ENCODE measurements at places on chromosomes 5 and 9.
A peak's percentile ranks its signal among the peaks of the same experiment; 100 is the strongest.

DNA sequence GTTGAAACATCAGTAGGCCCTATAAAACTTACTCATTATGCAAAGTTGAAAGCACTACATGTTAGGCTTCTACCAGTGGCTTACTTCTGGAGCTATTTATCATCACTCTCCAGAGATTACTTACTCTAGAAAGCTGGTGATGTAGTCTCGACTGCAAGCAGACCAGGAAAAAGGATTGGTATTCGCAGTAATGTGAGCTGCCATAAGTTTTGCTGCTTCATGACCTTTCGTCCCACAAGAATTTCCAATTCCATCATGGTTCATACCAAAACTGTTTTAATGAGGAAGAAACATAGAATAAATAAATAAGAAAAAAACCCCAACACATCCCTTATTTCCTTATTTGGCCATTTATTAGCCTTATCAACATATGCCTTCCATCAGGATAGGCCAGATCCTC lies 181.9 kb downstream of the ADAMTS6 start:
- H3K27ac ChIP-seq, result no peak overlapping the region
- no peaks in the 10 kb centered on the region for H3K27me3 ChIP-seq
- H3K4me3 ChIP-seq, result no peak overlapping the region
- DNase-seq, result no peak

DNA sequence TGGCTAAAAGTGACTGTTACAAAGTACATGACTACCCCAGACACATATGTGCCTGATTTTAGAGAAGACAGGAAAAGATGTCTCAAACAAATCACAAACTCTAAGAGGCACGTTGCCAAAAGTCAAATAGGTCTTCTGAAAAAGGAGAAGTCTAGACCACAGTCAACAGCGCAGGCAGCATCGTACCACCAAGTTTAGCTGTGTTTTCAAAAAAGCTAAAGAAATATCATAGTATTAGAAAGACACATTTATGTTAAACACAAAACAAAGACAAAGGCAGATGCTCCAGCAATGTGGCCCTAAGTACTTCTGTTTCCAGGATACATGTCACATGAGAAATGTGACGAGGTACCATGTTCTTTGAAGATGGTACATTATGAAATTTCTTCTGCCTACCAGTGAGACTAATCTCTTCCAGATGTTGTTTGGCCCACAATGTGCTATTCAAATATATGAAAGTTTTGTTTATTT lies 43.5 kb downstream of the LPAR1 start:
- DNase-seq, result no peak
- no peak overlapping the region for H3K4me3 ChIP-seq
- H3K27ac ChIP-seq, result no peak overlapping the region
- H3K4me1 ChIP-seq, result no peaks in the 10 kb centered on the region

DNA sequence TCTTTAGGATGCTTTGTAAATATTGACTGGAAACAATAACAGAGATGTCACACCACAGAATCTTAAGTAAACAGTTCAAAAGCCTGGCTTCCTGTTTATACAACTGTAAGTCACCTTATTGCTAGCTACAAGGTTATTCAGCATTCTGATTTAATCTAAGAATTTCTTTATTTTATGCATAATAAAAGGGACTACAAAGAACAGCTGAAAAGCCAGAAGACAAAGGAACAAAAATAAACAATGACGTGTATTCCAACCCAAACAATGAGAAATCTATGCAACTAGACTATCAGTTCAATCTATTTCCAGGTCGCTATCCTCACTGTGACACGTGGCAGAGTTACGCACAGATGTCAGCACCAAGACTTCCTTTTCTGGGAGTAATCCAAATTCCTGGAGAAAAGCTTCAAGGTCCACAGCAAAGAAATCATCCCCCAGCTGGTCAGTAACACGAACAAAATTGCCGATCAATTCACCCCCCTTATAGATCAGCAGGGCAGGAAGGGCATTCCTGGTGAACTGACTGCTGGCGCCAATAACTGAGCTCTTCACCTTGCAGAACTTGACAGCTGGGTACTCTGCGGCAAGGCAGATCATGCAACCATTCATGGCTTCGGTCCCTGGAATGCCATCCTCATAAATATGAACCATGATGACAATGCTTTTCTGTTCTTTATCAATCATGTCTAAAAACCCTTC lies 8.4 kb downstream of the PDCL start:
- no peak overlapping the region for H3K4me3 ChIP-seq
- no peak for DNase-seq
- peaks cover 34% of the 10 kb centered on the region for H3K36me3 ChIP-seq
- peaks cover 38% of the 10 kb centered on the region for H3K4me1 ChIP-seq
- H3K27ac ChIP-seq, result no peak overlapping the region
- no peaks in the 10 kb centered on the region for H3K27me3 ChIP-seq

- H3K36me3 ChIP-seq, result no peaks in the 10 kb centered on the region
- no peak for DNase-seq
- H3K27me3 ChIP-seq, result peaks cover 12% of the 10 kb centered on the region
- no peaks in the 10 kb centered on the region for H3K4me1 ChIP-seq
- H3K27ac ChIP-seq, result no peak overlapping the region
Observed at GRCh38 chr9:88652876-88653275, 117.9 kb downstream of the NXNL2 start.

DNA sequence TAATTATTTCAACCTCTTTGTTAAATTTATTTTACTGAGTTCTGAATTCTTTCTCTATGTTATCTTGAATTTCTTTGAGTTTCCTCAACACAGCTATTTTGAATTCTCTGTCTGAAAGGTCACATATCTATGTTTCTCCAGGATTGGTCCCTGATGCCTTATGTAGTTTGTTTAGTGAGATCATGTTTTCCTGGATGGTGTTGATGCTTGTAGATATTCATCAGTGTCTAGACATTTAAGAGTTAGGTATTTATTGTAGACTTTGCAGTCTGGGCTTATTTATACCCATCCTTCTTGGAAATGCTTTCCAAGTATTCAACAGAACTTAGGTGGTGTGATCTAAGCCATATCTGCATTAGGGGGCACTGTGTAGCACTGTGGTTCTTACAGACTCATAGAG lies 70.2 kb upstream of the SLC27A6 start:
- H3K4me3 ChIP-seq, result no peak overlapping the region
- no peak for DNase-seq
- H3K36me3 ChIP-seq, result no peaks in the 10 kb centered on the region
- H3K27me3 ChIP-seq, result peaks cover 2% of the 10 kb centered on the region

GRCh38 chr5:178683783-178684182 lies 46.7 kb downstream of the ZNF354A start:
- H3K4me3 ChIP-seq, result no peak overlapping the region
- peaks cover 3% of the 10 kb centered on the region for H3K4me1 ChIP-seq
- no peak for DNase-seq
- H3K27ac ChIP-seq, result no peak overlapping the region
- H3K36me3 ChIP-seq, result peaks cover 2% of the 10 kb centered on the region
- H3K27me3 ChIP-seq, result peaks cover 6% of the 10 kb centered on the region

- H3K27me3 ChIP-seq, result peaks cover 11% of the 10 kb centered on the region
- H3K4me1 ChIP-seq, result peaks cover 36% of the 10 kb centered on the region
- H3K4me3 ChIP-seq, result peak overlapping the region; percentile 21
- H3K36me3 ChIP-seq, result no peaks in the 10 kb centered on the region
- H3K27ac ChIP-seq, result peak overlapping the region; percentile 71
Observed at GRCh38 chr5:172412724-172413286, 41.5 kb downstream of the SH3PXD2B start.

DNA sequence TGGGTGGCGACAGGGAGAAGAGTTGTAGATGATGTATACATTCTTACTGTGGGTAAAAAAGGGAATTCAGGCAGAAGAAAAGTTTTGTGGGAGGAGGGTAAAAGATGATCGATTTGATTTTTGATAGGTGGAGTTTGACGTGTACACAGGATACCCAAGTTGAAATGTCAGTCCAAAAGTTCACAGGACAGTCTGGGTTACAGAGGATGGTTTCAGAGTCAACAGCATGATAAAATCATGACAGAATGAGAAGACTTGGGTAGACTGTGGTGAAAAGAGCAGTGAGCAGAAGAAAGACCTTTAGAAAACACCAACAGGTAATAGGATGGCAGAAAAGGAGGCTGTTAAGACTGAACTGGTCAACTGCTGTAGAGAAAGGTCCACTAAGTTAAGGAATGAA lies 72.2 kb upstream of the FRRS1L start:
- peaks cover 28% of the 10 kb centered on the region for H3K27me3 ChIP-seq
- no peak overlapping the region for H3K27ac ChIP-seq
- peaks cover 1% of the 10 kb centered on the region for H3K4me1 ChIP-seq
- DNase-seq, result no peak

DNA sequence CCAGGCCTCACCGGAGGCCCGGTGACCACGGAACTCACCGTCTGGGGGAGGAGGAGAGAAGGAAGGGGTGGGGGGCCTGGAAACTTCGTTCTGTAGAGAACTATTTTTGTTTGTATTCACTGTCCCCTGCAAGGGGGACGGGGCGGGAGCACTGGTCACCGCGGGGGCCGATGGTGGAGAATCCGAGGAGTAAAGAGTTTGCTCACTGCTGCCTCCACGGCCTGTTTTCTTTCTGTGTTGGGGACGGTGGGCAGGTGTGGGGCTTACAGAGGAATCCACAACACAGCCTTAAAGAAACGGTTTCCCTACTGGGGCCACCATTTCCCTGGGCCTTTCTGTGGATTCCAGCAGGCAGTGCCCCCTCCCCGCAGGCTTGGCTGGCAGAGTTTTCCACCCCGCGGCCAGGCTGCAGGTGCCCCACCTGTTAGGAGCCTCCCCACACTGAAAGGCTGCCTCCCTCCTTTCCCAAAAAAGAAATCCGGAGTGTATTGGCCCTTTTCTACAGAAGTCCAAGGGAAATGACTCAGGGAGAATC lies 80.8 kb downstream of the NTNG2 start:
- H3K27ac ChIP-seq, result peak overlapping the region; percentile 73
- H3K27me3 ChIP-seq, result peaks cover 13% of the 10 kb centered on the region
- H3K36me3 ChIP-seq, result no peaks in the 10 kb centered on the region
- peak overlapping the region; percentile 85 for H3K4me3 ChIP-seq

DNA sequence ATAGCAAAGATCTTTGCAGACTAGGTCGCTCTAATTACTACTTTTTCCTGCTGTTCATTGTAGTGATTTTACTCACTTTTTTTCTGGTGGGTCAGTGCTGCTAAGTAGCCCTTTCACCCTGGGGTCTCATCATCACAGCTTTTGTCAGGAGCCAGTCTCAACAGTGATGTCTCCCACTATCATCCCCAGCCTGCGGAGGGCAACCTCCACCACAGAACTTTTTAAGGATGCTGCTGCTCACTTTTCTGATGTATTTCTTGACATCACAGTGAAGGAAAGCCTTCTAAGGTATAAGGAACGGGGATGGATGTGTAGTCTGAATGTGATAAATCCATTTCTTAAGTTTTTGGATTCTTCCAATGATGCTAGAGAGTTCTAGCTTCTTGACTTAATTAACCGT lies 242.5 kb upstream of the RIOK2 start:
- no peak for DNase-seq
- no peak overlapping the region for H3K4me3 ChIP-seq
- no peaks in the 10 kb centered on the region for H3K27me3 ChIP-seq
- H3K27ac ChIP-seq, result no peak overlapping the region
- no peaks in the 10 kb centered on the region for H3K4me1 ChIP-seq
- no peaks in the 10 kb centered on the region for H3K36me3 ChIP-seq

- H3K27ac ChIP-seq, result no peak overlapping the region
- no peaks in the 10 kb centered on the region for H3K27me3 ChIP-seq
- no peak for DNase-seq
- no peaks in the 10 kb centered on the region for H3K36me3 ChIP-seq
Observed at GRCh38 chr5:68593211-68593671, 377.7 kb downstream of the PIK3R1 start.

- no peak for DNase-seq
- H3K4me1 ChIP-seq, result no peaks in the 10 kb centered on the region
- no peaks in the 10 kb centered on the region for H3K27me3 ChIP-seq
- H3K27ac ChIP-seq, result no peak overlapping the region
Observed at GRCh38 chr5:8930021-8930420, 615.9 kb downstream of the SEMA5A start.

DNA sequence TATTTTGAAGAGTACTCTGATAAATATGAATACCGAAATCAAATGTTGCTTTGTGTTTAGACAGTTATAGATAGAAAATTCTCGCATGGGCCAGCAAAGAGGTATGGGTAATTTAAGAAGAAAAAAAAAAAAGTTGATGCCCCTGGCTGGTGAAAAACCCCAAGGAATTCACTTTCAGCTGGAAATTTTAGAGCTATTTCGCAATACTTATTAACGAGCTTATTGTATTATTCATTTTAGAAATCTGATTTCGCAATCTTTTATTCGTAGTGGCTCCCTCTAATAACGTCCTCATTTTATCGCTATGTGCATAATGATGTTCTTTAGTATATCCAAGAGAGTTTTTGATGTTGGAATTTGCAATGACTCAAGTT lies 18.5 kb upstream of the FER start:
- peaks cover 45% of the 10 kb centered on the region for H3K27me3 ChIP-seq
- no peak for DNase-seq
- H3K4me3 ChIP-seq, result no peak overlapping the region
- H3K4me1 ChIP-seq, result peaks cover 37% of the 10 kb centered on the region

- H3K4me3 ChIP-seq, result no peak overlapping the region
- H3K36me3 ChIP-seq, result no peaks in the 10 kb centered on the region
- no peak overlapping the region for H3K27ac ChIP-seq
- no peaks in the 10 kb centered on the region for H3K4me1 ChIP-seq
- DNase-seq, result no peak
Observed at GRCh38 chr9:116045083-116045482, 108.5 kb upstream of the PAPPA start.

- H3K27me3 ChIP-seq, result no peaks in the 10 kb centered on the region
- H3K4me1 ChIP-seq, result no peaks in the 10 kb centered on the region
- DNase-seq, result no peak
- no peaks in the 10 kb centered on the region for H3K36me3 ChIP-seq
Observed at GRCh38 chr5:102314328-102314727, 18.2 kb upstream of the SLCO4C1 start.

DNA sequence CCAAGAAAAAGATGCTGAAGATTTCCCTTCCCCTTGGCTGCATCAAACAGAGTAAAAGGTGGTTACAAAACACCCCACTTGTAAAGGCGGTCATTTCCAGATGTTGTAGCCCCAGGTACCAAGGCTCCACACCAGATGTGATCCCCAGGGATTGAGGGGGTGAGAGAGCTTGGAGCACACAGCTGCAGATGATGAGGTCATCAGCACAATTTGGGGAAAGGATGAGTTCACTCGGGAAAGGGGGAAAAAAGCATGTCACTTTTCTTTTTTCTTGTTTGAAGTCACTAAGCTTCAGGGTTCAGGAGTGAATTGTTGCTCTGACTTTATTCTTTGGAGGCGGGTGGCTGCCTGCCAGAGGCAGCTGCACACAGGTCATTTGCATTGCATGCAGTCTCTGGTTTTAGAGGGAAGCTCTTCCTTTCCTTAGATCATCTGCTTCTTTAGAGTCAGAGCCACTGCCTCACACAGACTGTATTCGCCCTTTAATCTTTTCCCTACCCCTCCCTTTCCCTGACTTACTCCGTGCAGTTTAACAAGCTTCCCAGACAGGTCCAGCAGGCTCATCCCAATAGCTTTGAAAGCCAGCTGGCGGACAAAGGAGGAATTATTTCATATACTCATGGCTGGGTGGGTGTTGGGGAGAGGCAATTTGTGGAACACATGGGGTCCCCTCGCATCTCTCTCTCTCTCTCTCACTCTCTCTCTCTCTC lies 409.3 kb upstream of the SLC24A2 start:
- H3K4me3 ChIP-seq, result no peak overlapping the region
- H3K27ac ChIP-seq, result no peak overlapping the region
- H3K36me3 ChIP-seq, result peaks cover 5% of the 10 kb centered on the region
- DNase-seq, result no peak
- peaks cover 3% of the 10 kb centered on the region for H3K27me3 ChIP-seq

All from activated naive CD8-positive, alpha-beta T cell treated with anti-CD3 and anti-CD28 coated beads, Interleukin-2, amount 50 U/mL, for 24 hours (primary cell).